ENCODE measurements at places on chromosomes 11 and 22.

GRCh38 chr22:40594924-40595323, 41.6 kb downstream of the MRTFA start:
- no peak for DNase-seq

- no peak for DNase-seq
Measured at GRCh38 chr11:28337701-28338100, 229.5 kb downstream of the METTL15 start.

GRCh38 chr11:10893714-10894151, 35.9 kb upstream of the ZBED5 start:
- no peak for DNase-seq

- DNase-seq = no peak
Measured at GRCh38 chr11:35541621-35542375, 16.4 kb upstream of the PAMR1 start.

- DNase-seq = no peak
Measured at GRCh38 chr11:123409456-123410217, 20.4 kb upstream of the GRAMD1B start.

DNA sequence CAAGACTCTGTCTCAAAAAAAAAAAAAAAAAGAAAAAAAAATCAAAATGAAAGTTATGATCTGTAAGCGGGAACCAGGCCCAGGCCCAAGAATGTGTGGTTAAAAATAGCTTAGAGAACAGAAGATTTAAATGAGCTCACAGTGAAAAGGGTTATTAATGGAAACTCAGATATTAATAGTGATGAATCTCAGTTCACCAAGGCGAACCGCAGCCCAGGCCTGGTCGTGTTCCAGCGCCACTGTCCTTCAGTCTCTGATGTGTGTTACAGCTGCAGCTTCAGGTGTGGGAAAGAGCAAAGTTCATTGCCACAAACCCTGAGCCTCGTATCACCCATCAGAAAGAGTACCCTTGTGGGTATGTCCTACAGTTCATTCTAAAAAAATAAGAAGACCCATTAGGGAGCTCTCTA, 107.1 kb downstream of the GAB2 start:
- DNase-seq = no peak

GRCh38 chr11:90284171-90284570, 61.3 kb upstream of the CHORDC1 start:
- no peak for DNase-seq

- DNase-seq = no peak
Measured at GRCh38 chr11:127675581-127675980, 675.0 kb upstream of the KIRREL3 start.

GRCh38 chr11:128424271-128424711, 163.1 kb downstream of the ETS1 start:
- no peak for DNase-seq

DNA sequence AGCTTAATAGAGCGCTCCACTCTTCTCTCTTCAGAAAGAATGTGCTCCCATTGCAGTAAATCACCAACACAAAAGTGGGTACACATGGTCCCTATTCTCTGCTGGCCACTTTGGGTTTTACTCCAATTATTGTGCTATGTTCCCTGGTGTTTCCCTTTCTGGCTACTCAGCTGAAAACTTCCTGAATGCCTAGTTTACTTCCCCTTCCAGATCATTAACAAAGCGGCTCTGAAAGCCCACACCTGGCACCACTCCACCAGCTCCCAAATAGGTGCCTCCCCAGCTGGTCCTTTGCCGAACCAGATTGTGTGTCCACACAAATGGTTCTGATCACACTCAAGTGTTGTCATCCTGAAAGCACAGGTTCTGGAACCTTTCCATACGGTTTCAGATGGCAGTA, 443.7 kb downstream of the NTM start:
- DNase-seq = no peak

- no peak for DNase-seq
Measured at GRCh38 chr11:73997120-73997770, 11.6 kb downstream of the UCP3 start.

- no peak for DNase-seq
Measured at GRCh38 chr22:27714068-27714467, 87.5 kb downstream of the MN1 start.

DNA sequence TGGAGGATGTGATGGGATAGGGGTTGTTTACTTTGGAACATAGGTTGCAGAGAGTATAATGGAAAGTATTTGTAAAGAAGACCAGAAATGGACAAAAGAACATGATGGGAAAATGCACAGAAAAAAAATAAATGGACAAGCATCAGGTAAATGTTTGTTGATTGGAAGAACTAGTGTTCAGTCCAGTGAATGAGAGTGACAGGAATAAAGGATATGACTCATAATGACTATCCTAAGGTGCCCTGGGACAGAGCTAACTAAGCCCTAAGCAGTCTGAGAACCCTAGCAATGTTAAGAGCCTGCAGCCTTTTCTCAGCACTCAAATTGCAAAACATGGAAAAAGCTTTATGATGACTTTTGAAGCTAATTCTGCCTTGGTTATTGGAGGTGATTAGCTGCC, 732.8 kb upstream of the ANO5 start:
- DNase-seq = no peak

- no peak for DNase-seq
Measured at GRCh38 chr11:116640641-116641402, 132.0 kb downstream of the BUD13 start.

- no peak for DNase-seq
Measured at GRCh38 chr11:20027556-20028013, 132.7 kb downstream of the DBX1 start.

- no peak for DNase-seq
Measured at GRCh38 chr22:33882991-33883390, 37.3 kb downstream of the LARGE1 start.

- DNase-seq = no peak
Measured at GRCh38 chr11:60691661-60692060, 7.8 kb upstream of the MS4A8 start.

DNA sequence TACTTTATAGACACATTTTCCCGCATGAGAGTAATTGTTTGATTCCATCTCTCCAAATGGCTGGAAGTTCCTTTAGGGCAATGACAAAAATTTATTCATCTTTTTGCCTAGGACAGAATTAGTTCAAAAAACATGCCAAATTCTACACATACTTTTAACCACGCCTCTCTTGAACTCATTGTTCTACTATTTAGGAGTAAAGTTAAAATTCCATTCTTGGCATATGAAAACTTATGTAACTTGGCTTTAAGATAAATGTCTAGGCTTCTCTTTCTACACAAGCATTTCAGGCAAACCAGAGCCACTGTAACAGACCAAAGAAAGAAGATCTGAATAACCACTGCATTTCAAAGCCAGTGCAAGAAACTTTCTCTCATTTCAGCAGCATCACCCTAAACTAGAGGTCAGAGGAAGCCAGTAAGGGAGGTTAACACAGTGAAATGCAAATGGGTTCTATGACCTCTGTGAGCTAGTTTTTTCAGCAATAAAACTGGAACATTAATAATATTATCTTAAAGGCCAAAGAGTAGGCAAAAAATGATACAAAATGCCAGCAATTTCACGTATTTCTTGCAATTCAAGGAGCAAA, 73.0 kb downstream of the RSF1 start:
- no peak for DNase-seq

DNA sequence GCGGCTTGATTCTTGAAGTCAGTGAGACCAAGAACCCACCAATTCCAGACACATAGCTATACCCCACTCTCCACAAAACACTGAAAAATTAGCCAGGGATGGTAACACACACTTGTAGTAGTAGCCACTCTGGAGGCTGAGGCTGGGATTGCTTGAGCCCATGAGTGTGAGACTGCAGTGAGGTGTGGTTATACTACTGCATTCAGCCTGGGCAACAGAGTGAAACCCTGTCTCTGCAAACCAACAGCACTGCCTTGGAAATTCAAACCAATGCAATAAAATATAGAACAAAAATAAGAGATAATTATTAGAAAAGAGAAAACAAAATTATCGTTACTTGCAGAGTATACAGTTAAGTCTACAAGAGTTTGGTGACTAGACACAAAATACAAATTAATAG, 20.2 kb upstream of the PRDM10 start:
- no peak for DNase-seq

- DNase-seq = no peak
Measured at GRCh38 chr11:74010306-74011300, 1.7 kb upstream of the UCP3 start.

DNA sequence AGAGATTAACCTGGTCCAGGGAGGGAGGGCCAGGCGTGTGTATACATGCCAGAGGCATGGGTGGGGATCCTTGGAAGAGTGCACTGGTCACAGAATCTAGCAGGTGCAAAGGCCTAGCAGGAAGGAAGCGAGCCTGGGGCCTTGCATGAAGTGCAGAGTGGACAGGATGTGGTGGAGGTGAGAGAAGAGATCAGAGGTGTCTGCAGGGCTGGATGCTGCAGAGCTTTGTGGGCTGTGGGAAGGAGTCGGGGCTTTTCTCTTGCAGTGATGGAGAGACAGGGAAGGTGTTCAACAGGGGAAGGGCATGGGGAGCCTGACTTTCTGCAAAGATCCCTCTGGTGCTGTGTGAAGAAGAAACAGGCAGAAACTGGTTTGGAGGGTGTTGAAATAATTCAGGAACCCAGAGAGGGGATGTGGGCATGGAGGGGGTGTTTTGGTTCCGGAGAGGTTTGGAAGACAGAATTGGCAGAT, 2.5 kb upstream of the TPST2 start:
- DNase-seq = no peak

- no peak for DNase-seq
Measured at GRCh38 chr11:114285599-114285998, 10.6 kb upstream of the NNMT start.

DNA sequence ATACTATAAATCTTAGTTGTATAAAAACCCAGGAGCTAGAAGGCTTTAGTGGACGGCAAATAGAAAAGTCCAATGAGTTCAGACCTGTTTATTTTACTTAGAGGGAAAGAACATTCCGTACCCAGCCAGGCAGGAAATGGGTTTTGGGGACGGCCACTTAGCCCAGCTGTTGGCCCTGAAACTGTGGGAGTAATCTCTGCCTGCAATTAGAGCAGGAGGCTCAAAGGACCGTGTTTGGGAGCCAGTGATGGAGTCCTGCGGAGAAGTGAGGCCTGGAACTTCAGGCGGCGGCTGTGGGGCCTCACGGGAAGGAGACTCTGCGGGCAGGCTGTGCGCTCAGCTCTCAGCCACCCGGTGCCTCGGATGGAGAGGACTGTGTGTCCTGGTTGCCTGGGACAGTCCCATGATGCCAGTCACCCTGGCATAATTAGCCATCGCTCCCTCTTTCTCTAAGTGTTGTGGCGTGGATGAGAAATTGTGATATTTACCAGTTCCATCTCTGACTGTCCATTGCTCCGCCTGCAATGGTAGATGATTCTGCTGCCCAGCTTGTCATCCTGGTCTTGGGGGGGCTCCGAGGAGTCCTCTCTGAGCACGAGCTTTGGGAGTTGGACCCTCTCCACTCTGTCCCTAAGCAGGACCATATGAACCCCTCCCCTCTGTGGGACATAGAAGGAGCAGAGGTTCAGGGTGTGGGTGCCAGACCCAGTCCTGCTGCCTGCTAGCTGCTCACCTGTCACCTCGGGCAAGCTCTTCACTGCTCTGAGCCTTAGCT, 530.3 kb downstream of the TBC1D22A start:
- no peak for DNase-seq

DNA sequence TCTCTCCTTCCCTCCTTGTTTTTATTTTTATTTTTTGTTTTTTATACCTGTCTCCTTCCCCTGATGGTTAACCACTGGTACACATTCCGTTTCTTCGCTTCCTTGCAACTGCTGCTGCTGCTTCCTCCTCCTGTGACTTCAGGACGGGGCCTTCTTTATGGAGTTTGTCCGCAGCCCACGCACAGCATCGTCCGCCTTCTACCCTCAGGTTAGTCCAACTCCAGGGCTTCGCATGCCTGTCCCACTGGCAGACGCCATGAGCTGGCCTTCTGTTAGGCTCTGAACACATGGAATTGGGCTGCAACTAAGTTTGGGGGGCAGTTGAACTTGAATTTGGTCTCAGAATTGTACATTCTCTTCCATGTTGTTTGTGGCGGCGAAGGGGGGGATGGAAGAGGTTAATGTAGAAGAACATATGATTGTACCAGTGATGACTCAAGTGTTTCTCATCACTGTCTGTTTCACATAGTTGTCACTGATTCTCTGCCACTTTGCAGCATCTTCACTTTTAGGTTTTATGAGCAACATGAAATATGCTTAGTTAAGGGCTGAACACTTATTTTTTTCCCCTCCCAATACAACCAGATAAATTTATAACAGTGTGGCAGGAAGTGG, 83.0 kb upstream of the YWHAH start:
- DNase-seq = no peak

- DNase-seq = no peak
Measured at GRCh38 chr11:45079943-45080719, 66.3 kb upstream of the PRDM11 start.

DNA sequence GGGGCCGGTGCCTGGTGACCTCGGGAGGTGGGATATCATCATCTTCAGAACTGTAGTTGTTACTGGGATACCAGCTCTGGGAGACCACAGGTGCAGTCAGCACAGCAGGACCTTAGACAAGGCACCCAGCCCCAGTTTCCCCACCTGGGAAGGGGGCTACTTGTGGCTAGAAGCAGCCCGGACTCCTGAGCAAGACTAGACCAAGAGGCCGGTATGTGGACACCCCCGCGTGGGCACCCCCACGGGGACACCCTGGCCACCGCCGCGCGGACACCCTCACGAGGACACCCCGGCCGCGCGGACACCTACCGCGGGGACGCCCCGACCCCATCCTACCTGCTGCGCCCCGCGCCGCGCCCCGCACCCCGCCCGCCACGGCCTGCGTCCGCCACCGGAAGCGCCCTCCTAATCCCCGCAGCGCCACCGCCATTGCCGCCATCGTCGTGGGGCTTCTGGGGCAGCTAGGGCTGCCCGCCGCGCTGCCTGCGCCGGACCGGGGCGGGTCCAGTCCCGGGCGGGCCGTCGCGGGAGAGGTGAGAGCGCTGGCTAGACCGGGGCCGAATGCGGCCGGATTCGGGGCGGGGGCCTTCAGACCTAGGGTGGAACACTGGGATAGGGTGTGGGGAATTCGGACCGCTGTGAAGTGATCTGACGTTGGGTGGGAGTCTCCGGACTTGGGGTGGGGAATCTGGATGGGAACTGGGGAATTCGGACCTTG, at the start of the genes COMT and TXNRD2:
Gene COMT, plus strand, starts transcription at position 408 of the 718 bp plus-strand sequence. CDS start 20,755 bp downstream, outside the sequence.
Gene TXNRD2, minus strand, starts transcription at position 454 of the 718 bp plus-strand sequence. Its CDS starts 15 bp downstream, at position 439.
- peak; percentile 78 for DNase-seq

DNA sequence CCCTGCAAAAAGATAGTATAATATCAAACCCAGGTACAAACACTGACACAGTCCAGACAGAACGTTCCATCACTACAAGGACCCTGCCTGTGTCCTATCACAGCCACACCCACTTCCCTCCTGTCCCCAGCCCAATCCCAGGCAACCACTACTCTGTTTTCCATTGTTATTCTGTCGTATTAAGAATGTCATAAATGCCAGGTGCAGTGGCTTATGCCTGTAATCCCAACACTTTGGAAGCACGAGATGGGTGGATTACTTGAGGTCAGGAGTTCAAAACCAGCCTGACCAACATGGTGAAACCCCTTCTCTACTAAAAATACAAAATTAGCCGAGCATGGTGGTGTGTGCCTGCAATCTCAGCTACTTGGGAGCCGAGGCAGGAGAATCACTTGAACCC, 89.0 kb downstream of the TRMU start:
- no peak for DNase-seq

GRCh38 chr11:45300715-45301114, 14.6 kb upstream of the SYT13 start:
- no peak for DNase-seq

GRCh38 chr11:124762105-124762623, at the start of gene ESAM:
Gene ESAM (minus strand): TSS chr11:124762290. CDS start chr11:124762154, 136 bp downstream.
- DNase-seq = peak; percentile 64

- no peak for DNase-seq
Measured at GRCh38 chr11:36363361-36364268, 67.5 kb downstream of the PRR5L start.

Measured in Calu3 (cell line).